ENCODE measurements at places on chromosomes 4 and X.
A peak's percentile ranks its signal among the peaks of the same experiment; 100 is the strongest.

DNA sequence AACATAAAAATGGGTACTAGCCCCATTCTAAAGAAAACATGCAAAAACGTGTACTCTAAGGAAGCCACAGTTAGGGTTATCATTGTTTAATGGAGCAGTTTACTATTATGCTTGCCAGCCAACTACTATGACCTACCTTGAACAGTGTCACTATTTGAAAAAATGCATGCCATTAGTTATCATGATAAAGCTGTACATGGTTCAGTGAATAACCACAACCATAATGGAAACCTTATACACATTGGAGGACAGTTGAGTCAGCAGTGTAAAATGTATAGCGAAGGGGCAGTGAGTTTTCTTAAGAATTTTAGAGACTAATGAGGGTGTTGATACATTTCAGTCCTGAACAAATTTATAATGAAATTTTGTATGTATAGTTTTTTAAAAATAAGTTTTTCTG is 381.9 kb downstream of the GRXCR1 start:
- no peak for DNase-seq

GRCh38 chrX:46759645-46759974 is 692 bp upstream of the SLC9A7 start:
- DNase-seq: no peak

DNA sequence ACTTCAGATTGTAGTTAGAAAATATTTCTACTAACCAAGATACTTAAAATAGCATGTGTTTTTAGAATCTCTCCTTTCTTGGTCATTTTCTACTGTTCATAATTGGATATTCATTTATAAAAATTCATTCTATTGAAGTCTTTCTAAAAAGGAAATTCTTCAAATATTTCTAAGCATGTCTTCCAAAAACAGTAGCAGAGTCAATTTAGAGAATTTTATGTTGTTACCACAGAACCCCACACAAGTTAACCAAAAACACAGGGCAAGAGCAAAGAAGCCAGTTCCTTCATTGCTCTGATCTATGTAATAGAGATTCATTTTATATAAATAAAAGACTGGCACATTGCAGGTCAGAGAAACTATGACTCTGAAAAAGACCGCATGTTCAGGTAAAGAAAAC is 345.1 kb upstream of the PITX2 start:
- DNase-seq: no peak

DNA sequence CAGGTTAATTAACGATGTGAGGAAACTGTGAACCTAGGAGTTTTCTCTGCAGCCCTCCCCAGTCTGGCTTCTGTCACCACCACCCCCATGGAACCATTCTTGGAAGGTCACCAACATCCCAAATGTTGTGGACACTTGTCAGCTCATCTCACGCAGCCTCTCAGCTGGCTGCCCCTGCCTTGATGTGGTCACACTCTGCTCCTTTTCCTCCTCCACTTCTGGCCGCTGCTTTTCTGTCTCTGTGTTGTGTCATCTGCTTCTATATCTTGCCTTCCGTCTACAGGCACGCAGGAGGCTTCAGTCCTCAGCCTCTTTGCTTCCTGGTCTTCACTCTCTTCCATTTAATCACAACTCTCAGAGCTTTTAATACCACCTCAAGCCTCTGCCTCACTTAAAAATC is 371.5 kb upstream of the SLIT2 start:
- DNase-seq: no peak

DNA sequence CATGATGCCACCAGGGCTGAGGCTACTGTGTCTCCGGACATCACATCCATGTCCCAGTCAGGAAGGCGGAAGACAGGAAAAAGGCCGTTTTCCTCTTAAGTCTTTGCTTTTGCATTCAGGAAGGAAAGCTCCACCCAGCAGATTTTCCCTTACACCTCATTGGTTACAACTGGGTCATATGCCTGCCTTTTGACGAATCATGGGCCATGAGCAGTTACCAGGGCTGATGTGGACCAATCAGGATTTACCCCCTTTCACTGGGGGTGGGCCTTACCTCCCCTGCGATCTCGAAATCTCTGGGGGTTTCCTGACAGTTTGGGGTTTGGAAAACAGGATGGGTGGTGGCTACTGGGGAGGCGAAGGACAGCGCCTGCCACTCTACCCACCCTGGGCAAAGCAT is 52.5 kb upstream of the GRPEL1 start:
- no peak for DNase-seq

DNA sequence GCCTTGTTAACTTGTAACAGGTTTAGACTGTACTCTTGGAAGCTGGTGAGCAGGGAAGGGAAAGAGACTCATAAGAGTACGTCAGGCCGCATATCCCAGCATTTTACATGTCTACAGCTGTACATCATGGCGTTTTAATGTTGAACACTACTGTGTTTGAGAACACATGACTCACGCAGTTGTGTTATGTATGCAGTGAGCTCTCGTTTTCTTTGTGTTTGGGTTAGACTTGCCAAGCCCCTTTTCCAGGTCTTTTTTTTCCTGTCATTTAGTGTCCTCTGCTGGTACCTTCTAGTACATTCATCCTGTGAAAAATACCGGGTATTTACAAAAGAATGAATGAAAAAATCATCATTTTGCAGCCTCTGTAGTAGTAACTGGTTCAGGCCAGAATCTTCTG is 35.3 kb downstream of the SMS start:
- DNase-seq: peak; percentile 37

DNA sequence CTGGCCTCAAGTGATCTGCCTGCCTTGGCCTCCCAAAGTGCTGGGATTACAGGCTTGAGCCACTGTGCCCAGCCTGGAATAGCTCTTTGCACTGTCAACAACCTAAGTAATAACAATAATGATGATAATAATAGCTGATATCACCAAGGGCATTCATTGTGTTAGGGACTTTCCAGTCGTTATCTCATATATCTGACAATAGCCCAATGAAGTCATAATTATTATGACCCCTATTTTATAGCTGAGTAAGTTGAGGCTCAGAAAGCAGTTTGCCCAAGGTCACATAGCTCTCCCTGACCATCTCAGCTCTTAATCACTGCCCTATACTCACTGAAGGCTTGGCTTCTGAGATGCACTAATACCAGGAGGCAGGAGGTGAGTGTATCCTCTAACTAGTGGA is 18.7 kb upstream of the MAP7D3 start:
- no peak for DNase-seq

GRCh38 chr4:139844057-139844456 is 178.4 kb downstream of the MGST2 start:
- DNase-seq: no peak

DNA sequence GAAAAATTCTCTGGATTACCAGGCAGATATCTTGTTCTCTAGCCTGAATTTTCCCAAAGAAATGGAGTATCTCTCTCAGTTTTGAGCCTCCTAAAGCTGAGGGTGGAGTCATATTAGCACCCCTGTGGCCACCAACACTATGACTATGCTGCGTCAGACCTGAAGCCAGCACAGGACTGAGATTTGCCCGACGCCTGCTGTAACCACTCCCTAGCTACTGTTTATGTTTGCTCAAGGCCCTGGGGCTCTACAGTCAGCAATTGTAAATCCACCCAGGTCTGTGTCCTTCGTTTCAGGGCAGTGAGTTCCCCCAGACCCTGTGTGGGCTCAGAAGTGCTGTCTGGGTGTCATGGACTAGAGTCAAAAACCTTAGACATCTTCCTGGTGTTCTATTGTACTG is 61.4 kb downstream of the ZXDA start:
- DNase-seq: no peak

DNA sequence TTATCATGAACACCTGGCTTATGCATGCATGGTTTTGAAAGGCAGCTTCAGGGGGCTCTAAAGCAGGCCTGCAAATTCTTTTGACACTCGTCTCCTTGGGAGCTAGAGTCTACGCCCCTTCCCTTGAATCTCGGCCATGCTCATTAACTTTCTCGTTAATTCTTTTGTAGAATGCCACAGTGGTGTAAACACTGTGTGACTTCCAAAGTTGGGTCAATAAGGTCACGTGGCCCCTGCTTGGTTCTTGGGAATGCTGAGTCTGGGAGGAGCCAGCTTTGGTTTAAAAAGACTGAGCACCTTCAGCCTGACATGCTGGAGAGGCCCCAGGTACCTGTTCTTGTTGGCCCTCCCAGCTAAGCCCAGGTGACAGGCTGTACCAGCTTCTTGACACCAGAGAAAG is 228.4 kb downstream of the DHRSX start:
- DNase-seq: no peak

GRCh38 chr4:51884055-51884454 is 41.1 kb downstream of the DCUN1D4 start:
- no peak for DNase-seq

- no peak for DNase-seq
Measured at GRCh38 chr4:32003548-32003947, 1283.4 kb downstream of the PCDH7 start.

DNA sequence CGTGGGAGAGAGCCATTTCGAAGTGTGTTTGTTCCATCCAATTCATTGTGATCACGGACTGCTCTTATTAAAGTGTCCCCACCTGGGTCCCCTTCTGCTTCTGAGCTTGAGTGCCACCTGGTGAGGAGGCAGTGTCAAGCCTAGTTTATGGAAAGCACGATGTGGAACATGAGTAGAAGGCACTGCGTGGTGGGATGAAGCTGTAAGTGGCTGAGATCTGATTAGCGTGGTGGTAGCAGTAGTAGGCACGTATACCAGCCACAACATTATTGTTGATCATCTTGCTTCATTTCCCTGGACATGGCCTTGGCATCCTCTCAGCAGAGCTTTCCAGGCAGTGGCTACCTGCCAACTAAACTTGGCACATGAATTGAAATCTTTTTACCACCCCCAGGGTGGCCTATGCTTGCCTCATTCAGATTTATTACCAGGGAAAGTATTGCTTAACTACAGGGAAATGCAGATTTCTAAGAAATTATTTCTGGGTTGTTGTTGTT is 46.4 kb downstream of the GPAT3 start:
- DNase-seq: peak; percentile 36

DNA sequence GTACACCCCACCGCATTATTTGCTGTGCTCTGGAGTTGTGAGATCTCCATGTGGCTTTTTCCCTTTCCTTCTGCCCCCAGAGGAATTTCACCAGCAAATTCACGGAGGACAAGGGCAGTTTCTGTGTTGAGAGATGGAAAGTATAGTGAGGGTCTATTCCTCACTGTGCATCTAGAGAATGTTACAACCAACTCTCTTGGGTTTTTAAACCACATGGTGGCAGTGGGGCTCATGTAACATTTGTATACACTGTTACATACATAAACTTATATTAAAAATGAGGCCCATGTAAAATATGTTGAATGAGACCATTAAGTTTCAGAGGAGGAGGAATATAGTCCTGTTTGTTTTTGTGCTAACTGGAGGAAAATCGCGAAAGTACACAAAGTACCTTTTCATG is 909 bp upstream of the PRKG2 start:
- DNase-seq: no peak

DNA sequence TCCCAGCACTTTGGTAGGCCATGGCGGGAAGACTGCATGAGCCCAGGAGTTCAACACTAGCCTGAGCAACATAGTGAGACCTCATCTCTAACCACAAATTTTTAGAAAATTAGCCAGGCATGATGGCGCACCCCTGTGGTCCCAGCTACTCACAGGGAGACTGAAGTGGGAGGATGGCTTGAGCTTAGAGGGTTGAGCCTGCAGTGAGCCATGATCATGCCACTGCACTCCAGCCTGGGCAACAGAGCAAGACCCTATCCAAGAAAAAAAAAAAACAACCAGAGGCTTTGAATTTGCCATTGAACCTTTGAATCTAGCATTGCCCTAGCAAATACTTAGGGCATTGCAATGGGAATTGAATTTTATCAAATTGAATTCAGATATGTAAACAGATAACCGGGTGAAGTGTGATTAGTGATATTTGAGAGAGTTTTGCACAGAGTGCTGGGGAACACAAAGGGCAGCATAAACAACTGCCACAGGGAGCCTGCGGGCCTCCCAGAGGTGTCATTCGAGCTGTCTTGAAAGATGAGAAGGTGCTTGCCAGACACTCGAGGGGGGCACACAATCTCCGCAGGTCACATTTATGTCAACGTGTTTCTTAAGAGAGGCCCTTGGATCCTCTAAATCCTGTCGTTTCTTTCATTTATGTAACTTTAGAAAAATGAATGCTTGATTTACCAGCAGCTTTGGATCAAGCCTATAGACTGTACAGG is 200.3 kb downstream of the AASDH start:
- DNase-seq: no peak

DNA sequence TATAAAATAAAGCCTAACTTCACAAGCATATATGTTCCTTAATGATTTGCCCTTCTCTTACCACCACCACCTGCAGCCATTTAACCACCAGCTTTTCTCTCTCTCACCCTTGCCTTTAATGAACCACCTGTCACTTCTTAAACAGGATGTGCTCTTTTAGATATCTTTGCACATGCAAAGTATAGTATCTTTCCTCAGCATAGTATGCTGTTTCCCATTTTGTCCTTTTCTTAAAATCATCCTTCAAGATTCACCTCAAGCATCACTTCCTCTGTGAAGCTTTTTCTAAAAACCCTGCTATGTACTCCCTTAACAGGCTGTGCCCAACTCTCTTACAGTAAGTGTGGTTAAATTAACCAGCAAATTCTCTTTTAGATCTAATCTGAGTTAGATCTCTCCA is 8.2 kb upstream of the CNOT6L start:
- no peak for DNase-seq

- DNase-seq: no peak
Measured at GRCh38 chrX:152866386-152866785, 31.5 kb upstream of the ZNF185 start.

DNA sequence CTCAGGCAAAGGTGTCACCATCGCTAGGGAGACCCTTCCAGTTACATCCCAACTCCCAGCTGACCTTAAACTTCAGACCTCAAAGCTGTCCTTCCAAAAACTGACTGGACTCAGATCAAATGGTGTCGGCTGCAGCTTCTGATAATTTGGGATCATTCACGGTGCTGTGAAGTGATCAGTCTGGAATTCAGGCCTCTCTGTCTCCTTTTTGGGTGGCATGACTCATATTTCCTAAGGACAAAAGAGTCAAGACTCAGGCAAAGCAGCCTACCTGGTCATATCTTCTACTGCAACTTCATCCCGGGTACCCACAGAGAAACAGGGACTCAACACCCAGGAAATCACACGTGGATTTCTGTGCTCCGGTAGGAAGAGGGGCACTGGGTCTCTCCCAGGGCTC is 87.6 kb downstream of the SORCS2 start:
- no peak for DNase-seq

- DNase-seq: no peak
Measured at GRCh38 chr4:64713256-64713840, 304.1 kb upstream of the TECRL start.

- DNase-seq: no peak
Measured at GRCh38 chr4:116059361-116059760, 945.9 kb upstream of the NDST4 start.

DNA sequence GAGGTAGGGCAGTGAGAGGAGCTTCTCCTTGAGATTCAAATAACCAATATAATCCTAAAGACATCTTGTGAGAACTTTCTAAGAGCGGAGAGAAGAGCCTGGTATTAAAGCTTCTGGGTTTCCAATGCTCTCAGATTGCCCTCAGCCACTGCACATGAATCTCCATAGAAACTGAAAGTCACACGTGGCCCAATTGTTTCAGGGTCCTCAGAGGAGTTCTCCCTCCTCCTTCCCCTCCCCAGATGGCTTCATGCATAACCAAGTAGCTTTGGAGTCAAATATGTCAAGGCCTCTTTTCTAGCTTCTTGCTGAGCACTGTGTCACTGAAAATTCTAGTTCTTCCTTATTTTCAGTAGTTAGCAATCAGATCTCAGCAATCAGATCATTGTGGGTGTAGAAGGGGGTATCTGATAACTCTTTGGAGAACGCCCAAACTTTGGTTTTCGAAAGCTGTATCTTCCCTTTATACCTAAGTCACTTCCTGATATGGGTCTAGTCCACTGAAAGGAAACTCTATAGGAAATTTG is 2.2 kb downstream of the BTK start:
- DNase-seq: no peak
